ENCODE measurements at places on chromosomes 5 and 9. TPM values are rescaled to one million over a fixed set of nuclear protein-coding genes. Genes with fewer than 3 reads are reported as not detected.

PAEP gene
- not detected for total RNA-seq

FAM81B gene
- under 0.01 TPM for total RNA-seq

- no peak for DNase-seq
Measured at GRCh38 chr5:113172231-113172826, 195.7 kb downstream of the DCP2 start.

- DNase-seq = no peak
Measured at GRCh38 chr9:127514468-127514867, 63.2 kb downstream of the LRSAM1 start.

GRCh38 chr9:86304236-86304730 lies 21.9 kb upstream of the ISCA1 start:
- peak; percentile 42 for DNase-seq

All from dermis microvascular lymphatic vessel endothelial cell (primary cell).